Substantia nigra (tissue), 51 donors: ENCODE measurements at places on chromosomes 16 and 17.

- DNase-seq: no peak
Observed at GRCh38 chr17:80942423-80943345, 49.0 kb upstream of the CHMP6 start.

DNA sequence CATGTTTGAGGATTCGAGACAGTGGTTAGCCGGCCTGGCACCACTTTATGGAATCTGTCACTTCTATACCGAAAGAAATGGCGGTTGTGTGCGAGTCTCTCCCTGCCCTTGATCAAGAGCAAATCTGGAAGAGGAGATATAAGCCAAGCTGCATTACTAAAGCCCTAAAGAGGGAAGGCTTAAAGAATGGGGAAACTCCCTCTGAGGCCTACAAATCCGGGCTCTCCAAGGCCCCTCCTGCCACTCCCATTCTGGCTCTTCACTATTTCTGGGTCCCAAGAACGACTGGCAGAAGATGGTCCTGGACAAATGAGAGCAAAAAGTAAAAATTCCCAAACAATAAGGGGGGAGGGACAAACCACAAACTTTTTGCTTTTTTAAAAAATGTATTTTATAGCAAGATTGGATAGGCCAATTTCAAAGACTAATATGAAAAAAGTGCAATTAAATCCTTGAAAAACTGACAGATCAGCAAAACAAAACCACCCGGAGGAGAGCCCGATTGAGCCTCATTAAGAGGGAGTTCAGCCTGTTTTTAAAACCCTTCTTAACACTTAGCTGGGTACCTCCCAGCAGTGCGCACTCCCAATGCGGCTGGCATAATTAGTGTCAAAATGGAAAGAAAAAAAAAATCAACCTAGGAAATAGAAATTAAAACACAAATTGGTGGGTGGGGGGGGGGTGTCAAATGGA is 193.5 kb downstream of the ZFHX3 start:
- DNase-seq: no peak

DNA sequence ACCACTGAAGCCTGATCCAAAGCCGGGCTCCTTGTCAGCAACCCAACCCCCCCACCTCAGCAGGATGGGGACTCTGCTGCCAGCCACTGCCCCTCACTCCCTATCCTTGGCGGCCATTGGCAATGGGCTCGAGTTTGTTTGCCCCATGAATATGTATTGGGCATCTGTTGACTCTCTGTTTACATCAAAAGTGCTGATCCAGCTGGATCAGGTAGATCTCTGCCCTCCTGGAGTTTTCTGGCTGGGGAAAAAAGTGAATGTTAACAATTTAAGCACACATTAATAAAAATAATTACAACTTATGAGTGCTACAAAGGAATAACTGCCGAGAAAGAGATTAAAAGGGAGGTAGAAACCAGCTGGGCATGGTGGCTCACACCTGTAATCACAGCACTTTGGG is 62.5 kb downstream of the ATP2C2 start:
- DNase-seq: no peak

- DNase-seq: no peak
Observed at GRCh38 chr16:76780556-76780955, 410.4 kb upstream of the MON1B start.
